ENCODE measurements at places on chromosomes 11 and 22.

- no peak for DNase-seq
Observed at GRCh38 chr22:32318361-32318760, 39.3 kb upstream of the RFPL3 start.

- no peak for DNase-seq
Observed at GRCh38 chr11:134049303-134049702, 19.6 kb upstream of the JAM3 start.

- DNase-seq: no peak
Observed at GRCh38 chr11:63417174-63417852, 47.7 kb downstream of the SLC22A9 start.

- DNase-seq: no peak
Observed at GRCh38 chr22:34834059-34834458, 231.9 kb upstream of the ISX start.

GRCh38 chr11:112195951-112196351 lies 20.6 kb downstream of the BCO2 start:
- no peak for DNase-seq

GRCh38 chr22:32830473-32830872 lies 29.0 kb downstream of the TIMP3 start:
- no peak for DNase-seq

DNA sequence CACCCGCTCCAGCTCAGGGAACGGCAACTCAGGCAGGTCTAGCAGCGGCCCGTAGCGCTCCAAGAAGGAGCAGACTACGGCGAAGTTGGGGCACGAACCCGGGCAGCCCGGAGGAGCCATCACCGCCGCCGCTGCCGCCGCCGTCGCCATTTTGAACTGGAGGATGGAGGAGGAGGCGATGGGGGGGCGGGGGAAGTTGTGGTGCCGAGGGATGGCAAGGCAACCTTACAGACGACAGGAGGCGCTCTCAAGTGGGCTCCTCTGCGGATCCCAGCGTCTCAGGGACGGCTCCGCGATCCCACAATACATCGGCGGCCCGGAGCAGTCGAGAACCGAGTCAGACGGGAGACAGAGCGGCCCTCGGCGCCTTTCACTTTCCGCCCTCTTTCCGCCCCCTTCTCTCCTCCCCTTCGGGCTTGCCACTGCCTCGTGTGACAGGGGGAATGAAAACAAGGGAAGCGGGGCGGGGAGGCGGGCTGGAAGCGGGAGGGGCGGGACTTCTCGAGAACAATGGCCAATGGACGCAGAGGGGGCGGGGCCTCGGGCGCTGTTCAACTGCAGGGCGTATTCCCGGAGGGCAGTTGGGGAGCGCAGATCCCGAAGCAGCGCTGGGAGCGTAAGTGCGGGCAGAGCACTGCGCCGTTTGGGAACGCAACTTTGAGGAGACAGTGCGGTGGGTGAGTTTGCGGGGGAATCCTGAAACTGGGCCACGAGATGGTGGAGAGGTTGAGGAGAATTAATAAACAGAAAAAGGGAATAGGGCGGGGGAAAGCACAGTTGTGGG lies at the start of the genes AAMDC and RSF1:
AAMDC (plus strand) TSS at position 580 of the 784 bp plus-strand sequence. CDS start 21,353 bp downstream, outside the sequence.
RSF1 (minus strand) TSS at position 158 of the 784 bp plus-strand sequence; CDS start at position 150, 8 bp downstream.
- peak; percentile 72 for DNase-seq

- DNase-seq: no peak
Observed at GRCh38 chr11:74949753-74950137, 679 bp downstream of the SPCS2 start.

DNA sequence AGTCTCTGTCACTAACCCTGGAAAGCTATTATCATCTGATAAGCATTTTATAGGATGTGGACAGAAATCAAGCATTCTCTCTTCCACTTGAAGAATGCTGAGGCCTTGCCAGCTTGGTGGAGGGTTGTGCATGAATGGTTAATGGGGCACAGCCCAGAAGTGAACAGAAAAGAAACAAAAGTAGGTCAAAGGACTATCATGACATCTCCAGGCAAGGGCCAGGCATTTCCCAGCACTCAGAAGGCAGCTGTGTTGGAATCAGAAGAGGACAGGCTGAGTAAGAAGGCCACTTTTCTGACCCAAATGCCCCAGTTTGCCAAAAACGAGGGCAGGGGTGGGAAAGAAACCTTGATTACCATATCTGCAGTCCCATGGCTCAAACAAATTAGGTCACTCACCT lies 12.4 kb downstream of the TENM4 start:
- no peak for DNase-seq

DNA sequence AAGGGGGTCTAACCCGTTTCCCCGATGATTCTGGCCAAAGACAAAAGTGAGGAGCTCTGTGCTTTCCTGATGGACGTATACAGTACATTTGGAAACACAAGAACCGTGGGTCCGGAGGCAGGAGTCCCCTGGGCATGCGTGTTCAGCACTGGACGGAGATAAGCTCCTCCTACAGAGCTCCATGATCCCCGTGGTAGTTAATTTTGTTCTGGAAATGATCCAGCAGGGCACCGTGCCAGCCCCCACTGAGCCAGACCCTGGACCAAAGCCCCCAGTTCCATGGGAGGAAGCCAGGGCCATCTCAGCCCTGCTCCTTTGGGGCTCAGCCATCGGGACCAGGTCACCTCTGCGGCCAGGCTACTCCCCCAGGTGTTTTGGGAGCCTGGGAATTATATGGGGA lies 83.3 kb downstream of the TRMU start:
- DNase-seq: no peak

DNA sequence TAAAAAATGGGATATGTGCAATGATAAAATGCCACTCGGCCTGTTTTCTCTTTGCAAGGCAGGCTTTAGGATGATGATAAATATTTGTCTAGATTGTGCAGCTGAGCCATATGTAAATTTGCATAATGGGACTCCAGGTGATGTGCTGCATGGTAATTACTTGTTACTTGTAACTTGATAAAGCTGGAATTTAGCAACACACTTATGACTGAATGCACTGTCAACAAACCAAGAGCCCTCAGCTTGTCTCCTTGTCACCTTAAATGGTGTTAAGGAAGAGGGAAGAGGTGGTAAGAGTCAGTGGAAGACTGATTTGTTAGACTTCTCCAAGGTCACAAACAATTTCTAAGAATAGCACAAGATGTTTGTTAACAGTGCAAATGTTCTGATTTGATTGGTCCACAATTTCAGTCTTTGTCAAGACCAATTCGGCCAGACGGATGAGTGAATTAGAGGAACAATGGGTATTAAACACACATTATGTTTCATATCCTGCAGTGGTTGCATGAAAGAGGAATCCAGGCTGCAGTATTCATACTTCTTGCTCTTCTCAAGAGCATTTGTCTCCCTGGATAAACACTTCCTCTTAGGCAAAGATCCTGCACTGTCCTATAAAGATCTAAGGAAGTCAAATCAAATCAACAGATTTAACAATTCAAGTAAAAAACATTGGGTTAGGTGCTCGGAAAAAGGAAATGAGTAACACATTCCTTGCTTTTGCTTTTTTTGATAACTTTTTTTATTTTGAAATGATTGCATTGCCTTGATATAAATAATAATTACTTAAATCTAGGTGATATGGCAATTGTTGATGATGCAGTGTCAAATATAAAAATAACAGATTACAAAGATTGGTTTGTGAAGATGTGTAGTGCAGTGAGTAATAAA lies 448.3 kb upstream of the DDI1 start:
- no peak for DNase-seq

GRCh38 chr11:116835042-116835772 lies 2.2 kb downstream of the APOA1 start:
- no peak for DNase-seq

- DNase-seq: no peak
Observed at GRCh38 chr11:73931039-73931645, 19.7 kb upstream of the DNAJB13 start.

GRCh38 chr11:68843703-68844312 lies 2.1 kb upstream of the CPT1A start:
- no peak for DNase-seq

- no peak for DNase-seq
Observed at GRCh38 chr11:57649826-57650738, at the start of gene YPEL4. YPEL4 (minus strand) TSS chr11:57649912; CDS start chr11:57647107, 2,805 bp downstream.

- no peak for DNase-seq
Observed at GRCh38 chr11:123527526-123527925, 97.5 kb downstream of the GRAMD1B start.

DNA sequence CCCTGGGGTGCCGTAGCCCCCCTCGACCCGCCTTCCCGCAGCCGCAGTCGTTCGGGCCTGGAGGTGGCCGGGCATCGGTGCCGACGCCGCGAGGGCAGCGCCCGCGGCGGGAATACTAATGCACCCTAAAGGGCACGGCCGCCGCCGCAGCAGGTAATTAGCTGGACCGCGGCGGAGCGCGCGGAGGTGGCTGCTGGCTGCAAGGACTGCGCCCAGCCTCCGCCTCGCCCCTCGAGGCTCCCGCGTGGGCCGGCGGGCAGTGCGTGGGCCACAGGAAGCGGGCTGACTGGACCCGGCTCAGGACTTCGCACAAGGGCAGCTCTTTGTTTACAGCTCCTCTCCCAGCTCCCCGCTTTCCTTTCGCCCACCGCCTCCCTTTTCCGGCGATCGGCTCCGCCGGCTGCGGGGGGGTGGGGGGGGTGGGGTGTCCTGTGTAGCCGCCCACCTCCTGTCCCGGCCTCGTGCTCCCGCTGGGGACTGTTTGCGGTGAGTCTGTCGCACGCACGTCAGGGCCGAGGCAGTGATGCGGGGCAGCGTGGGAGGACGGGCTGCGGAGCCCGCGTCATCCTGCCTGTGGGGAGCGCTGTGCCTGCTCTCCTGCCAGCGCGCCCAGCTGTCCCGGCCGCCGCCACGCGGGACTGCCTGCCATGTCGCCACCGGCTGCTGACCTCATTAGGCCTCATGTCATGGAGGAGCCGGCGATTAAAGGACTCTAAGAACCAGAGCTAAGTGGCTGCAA lies 53.2 kb downstream of the GRIK4 start:
- DNase-seq: no peak

DNA sequence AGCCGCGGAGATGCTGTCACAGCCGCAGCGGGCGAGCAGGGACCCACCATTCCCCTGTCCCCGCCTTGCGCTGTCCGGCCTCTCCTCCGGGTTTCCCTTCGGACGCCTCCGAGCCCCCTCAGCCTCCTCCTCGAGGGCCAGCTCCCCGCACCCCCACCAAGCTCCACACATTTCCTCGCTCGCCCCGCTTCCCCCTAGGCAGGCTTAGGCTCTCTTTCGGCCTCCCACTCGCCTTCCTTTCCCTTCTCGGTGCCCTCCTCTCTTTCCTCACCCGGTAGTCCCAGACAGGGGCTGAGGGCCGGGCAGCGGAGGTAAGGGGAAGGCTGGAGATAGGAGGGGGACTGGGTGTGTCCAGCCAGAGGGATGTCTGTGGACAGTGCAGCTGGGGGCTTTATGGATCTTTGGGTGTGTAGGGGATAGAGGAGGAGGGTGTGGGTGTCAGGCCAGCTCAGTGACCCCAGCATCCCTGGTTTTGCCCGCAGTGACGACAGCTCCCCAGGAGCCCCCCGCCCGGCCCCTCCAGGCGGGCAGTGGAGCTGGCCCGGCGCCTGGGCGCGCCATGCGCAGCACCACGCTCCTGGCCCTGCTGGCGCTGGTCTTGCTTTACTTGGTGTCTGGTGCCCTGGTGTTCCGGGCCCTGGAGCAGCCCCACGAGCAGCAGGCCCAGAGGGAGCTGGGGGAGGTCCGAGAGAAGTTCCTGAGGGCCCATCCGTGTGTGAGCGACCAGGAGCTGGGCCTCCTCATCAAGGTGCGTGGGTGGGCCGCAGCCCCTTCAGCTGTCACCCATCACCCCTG lies 1.6 kb downstream of the KCNK4 start:
- no peak for DNase-seq

DNA sequence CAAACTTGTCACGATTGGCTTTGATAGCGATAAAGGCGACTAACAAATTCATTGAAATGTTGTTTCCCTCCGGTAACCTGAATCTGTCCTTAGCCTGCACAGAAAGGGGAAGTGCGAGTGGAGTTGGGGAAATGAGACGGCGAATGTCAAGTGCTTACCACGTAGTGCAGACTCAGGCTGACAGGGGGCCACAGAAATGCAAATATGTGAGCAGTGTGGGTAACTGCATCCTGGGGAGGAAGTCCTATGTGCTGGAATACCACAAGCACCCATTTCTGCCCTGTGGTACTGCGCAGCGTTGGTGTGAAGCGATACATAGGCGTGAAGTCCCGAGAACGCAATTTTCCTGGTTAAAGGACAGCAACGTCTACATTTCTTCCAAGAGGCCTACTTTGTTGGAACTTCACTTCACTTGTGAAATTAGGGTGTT lies 869 bp upstream of the EIF4ENIF1 start:
- no peak for DNase-seq

GRCh38 chr11:121892131-121892681 lies 223.8 kb downstream of the BLID start:
- no peak for DNase-seq

GRCh38 chr22:49755631-49756001 lies 72.1 kb downstream of the BRD1 start:
- no peak for DNase-seq

- DNase-seq: no peak
Observed at GRCh38 chr11:126630893-126631798, 275.7 kb downstream of the ST3GAL4 start.

GRCh38 chr22:31343235-31344191 lies 2.6 kb downstream of the PATZ1 start:
- no peak for DNase-seq

DNA sequence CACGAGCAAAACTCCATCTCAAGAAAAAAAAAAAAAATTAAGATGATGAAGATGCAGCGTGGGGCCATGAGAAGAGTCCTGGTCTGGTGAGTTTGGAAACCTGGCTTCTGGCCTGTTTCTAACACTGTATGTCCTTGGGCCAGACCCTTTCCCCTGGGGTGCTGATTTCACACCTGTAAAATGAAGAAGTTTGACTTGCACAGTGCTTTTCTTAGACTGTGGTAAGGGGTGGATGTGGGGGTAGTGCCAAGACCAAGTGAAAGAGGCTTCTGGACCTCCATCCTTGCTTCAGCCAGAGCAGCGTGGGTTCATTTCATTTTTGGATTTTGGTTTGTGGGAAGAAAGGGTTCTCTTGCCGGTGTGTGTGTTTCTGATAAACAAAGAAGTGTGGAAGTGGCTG lies 42.1 kb downstream of the PTPRJ start:
- DNase-seq: no peak

DNA sequence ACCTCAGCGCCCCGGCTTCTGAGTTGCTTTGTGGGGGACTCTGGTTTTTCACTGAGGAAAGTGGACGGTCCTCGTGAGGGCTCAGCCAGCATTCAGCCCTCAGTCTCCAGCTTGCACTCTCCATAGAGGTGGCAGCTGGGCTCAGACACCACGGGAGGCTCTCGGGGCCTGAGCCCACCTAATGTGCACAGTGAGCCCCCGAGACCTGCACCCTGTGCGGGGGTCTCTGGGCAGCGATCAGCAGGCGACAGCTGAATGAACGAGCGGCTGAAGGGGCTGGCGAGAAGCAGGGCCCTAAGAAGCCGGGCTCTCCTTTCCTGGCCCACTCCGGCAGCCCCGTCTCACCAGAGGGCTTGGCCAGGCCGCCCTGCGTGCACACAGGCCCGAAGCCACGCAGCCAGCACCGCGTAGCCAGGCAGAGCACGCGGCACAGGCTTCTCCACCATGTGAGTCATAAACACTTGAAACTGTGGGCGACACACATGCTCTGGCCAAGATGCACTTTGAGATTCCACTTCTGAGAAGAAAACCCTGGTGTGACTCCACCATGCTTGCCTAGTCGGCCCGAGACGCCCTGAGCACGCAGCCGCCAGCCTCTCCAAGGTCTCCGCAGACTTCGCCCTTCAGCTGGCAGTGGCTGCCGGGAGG lies 28.0 kb downstream of the TOLLIP start:
- no peak for DNase-seq
